ENCODE measurements at places on chromosomes 2 and 18.

GRCh38 chr2:48883661-48884060 is 128.1 kb upstream of the LHCGR start:
- DNase-seq, result no peak

- DNase-seq, result no peak
Observed at GRCh38 chr2:127614246-127614645, 31.7 kb upstream of the GPR17 start.

DNA sequence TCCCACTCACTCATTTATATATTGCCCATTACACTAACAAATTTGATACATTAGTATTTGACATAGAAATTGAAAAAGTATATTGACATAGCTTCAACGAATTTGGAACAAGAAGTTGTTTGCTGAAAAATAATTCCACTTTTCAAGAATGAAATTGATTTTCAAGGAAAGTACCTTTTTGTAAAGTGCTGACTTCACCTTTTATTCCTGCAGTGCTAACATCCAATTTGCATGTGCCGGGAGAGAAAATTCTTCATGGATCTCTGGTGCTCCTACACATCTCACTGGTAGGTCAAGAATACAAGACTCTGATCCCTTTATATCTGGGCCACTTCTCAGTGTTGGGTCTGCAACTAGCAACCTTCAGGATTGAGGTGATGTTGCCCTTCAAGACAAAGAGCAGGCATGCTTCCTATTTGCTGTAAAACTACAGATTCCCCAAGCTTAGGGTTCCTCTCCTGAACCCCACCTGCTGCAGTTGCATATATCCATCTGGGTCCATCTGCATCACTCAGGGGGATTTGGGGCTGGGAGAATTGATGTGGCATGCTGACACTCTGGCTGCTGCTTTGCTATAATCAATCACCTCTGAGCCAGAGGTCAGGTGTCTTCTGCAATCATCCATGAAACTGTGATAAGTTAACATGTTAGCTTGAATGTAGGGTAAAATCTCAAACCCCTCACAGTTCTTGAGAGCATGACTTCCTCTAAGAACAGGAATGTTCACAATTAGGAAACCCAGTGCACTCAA is 108.4 kb upstream of the TTN start:
- no peak for DNase-seq

GRCh38 chr2:219125225-219125885 is 35.3 kb downstream of the NHEJ1 start:
- DNase-seq, result no peak

- DNase-seq, result no peak
Observed at GRCh38 chr2:215707608-215708007, 271.7 kb upstream of the FN1 start.

- DNase-seq, result no peak
Observed at GRCh38 chr2:204353823-204354222, 191.5 kb upstream of the PARD3B start.

GRCh38 chr18:64019922-64020756 is 50.3 kb downstream of the SERPINB8 start:
- DNase-seq, result no peak

- no peak for DNase-seq
Observed at GRCh38 chr2:207792244-207792785, 22.6 kb upstream of the FZD5 start.

DNA sequence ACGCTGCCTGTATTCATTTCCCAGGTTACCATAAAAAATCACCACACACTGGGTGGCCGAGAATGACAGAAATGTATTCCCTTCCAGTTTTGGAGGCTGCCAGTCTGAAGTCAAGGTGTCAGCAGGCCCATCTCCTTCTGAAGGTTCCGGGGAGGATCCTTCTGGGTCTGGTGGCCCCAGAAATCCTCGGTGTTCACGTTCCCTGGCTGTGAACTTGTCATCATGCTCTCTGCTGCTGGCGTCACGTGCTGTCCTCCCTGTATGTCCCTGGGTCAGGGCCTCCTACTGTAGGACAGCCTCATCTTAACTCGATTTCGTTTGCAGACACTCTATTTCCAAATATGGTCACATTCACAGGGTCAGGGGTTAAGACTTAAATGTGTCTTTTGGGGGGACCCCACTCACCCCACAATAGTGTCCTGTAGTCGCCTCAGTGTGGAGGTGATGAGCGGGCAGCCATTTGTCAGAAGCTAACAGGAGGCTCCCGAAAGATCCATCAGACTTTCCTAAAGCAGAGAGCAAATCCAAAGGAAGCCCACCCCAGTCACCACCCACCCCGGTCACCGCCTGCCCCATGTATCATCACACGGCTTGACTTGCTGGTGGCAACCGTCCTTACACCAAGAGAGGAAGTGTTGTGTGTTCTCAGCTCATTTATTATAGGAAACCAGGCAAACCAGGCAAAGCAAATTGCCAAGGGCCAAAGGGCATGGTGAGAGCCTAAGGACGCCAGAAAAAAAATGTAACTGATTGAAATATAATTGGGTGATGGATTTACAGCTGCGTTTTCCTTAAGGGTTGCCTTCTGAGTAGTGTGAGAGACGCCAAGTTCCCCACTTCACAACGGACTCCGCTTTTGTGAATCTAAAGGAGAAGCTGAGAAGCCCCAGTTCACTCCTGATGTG is 148.8 kb upstream of the ZNF236 start:
- DNase-seq, result no peak
